ENCODE measurements at places on chromosomes 13 and 19.

DNA sequence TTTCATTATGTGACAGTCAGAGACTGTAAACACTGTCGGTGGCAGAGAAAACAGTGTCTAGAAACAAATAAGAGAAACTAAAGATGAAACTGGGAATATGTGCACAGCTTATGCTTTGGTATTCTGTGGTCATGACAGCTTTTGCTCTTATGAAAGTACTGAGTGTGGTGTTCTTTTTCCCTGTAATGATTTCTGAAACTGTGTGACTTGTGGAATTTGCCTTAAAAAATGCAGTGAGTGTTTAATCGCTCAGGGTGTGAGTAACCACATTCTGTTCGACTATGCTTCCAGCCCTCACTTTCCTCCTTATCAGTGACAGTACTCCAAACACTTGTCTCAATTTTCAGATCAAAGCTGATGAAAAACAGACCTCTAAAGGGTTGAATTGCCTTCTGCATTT is 66.9 kb upstream of the DIAPH3 start:
- DNase-seq, result no peak

DNA sequence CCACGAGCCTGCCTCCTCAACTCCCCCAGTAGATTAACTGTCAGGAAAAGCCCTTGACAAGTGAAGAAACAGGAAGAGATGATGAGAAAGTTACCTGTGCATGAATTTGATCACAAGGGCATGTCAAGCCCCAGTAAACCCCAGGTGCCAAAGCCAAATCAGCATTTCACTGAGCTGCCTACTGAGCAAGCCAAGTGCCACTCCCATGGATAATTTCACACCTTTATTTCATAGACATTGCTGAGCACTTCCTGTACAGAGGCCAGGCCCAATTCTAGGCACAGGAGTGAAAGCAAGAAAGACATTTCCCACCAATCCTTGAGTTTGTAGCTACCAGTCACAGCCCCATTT is 2.4 kb downstream of the GADD45GIP1 start:
- no peak for DNase-seq

- DNase-seq, result no peak
Measured at GRCh38 chr13:42152495-42152894, 104.0 kb downstream of the DGKH start.

DNA sequence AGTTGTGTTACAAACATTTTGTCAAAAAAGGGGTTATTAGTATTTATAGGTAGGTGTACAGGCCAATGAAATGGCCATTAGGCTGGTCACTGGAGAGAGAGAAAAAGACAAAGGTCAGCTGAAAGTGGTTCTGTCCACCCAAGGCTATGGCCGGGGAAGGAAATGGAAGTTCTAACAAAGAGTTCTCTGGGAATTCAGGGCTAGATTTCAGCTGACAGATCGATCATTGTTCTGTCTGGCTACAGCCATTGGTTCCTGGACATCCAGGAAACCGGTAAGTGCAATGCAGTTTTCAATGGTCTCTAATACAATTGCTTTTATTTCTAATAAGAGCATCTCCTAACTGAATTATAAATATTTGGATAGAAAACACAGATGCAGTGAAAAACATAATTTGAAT is 42.5 kb downstream of the MBNL2 start:
- DNase-seq, result no peak

DNA sequence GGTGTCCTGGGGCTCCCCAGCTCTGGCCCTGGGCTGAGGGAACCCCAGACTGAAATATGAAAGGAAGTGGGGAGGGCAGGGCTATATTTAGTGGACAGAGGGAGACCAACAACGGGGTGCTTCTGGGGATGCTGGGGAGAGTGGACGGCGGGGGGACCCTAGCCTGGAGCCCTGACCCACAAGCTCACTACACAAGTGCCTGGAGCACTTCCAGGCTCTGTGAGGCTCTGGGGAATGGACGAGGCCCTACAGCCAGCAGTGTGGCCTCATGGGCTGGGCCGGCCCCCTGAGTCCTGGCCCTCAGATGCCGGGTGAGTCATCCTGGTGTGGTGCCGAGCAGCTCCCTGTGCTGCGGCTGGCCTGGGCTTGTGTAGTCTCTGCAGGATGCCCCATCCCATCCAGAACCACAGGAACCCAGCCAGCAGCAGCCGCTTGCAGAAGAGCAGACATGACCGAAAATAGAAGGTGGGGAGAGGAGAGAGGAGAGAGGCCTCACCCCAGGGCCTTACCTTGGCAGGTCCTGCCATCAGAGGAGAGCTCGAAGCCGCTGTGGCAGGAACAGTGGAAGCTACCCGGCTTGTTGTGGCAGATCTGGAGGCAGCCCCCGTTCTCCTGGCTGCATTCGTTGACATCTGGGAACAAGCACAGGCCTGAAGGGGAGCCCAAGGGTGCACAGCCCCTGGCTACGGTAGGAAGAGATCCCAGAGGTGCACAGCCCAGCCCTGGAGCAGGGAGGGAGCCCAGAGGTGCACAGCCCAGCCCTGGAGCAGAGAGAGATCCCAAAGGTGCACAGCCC is 26.1 kb downstream of the GAS6 start:
- no peak for DNase-seq

DNA sequence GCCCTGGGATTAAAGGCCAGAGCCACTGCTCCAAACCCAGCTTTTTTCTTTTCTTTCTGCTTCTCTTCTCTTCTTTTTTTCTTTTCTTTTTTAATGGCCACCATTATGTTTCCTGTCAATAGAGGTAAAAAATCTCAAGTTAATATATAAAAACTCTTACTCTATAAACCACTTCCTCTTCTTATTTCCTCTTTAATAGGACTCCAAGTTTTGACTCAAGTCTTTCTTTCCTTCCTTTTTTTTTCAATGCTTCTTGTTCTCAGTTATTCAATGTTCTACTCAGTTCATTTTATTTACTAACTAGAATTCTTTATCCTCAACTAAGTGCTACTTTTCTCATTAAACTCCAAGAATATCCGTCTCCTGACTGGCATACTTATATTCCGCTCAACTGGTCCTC is 27.1 kb upstream of the MYCBP2 start:
- DNase-seq, result peak; percentile 99

DNA sequence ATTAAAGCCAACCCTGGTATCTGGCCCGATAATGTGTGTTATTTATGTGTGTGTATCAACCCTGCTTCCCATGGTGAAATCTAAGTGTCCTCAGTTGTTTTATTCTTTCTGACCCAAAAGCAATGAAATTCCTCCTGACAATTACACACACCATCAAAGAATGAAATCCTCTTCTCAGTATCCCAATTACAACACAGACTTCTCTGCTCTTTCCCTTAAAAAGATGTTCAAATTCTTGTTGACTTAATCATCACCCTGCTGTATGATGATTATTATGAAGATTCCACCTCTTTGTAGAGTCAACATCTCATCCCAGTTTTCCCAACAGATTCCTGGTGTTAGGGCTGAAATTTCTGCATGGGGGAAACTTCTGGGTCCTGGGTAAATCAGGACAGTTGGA is 8.9 kb upstream of the TRPC4 start:
- DNase-seq, result no peak

Data from AML-193 (cell line).